ENCODE measurements at places on chromosomes 7 and 10.

GRCh38 chr7:76515999-76516443 lies 5.7 kb downstream of the UPK3B start:
- DNase-seq = no peak

DNA sequence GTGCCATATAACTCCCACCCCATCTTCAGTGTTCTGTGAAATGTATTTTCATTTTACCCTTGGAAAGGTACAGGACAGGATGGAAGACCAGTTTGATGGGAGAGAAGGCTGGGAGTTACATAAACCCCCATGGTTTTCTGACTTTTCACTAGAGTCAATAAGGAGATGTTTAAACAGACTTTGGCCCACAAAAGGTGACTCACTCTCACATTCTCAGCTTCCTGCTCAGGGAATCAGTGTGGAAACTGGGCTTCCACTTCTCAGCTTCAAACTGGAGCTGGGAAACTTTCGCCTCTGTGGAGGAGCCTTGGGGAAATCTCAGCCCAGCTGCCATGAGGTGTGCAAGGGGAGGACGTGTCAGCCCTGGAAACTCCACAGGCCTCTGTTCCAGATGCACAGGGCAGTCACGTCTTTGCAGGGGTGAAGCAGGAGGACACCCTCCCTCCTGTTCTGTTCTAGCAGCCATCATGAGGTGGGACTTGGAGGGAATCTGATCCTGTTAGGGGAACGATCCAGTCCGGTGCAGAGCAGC lies 560.5 kb upstream of the GALNT17 start:
- no peak for DNase-seq

DNA sequence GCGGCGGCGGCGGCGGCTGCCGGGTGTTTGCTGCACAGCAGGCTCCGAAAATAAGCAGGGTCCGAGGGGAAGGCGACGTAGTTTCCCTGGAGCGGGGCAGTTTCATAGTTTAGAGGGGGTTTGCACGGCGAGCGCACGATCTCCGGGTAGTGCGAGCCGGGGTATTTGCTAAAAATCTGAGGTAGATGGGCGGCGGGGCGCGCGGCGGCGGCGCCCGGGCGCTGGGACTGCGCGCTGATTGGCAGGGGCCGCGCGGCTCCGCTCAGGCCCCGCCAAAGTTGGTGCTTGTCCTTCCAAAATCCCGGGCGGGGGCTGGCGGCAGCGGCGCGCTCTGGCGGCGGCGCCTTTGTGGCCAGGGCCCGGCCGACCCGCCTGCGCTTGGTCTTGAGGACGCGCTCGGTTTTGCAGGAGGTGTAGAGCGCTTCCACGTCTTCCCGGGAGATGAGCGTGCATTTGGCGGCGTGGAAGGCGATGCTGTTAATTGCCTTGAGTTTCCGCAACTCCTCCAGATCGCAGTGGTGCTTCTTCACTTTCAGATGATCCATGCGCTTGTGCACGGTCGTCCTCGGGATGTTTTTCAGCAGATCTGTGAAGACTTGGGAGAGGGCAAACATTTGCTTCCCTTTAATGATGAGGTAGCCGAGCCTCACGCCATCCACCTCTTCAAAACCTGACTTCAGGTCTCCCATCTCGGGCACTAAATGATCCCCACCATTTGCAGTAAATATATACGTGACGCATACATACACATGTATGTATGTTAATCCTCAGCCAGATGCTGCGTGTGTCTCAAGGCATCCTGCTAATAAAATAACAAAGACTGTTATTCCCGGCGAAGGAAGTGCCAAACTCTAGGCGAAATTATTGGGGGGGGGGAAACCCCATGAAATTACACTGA lies 8.1 kb downstream of the SKIDA1 start:
- peak; percentile 97 for DNase-seq

DNA sequence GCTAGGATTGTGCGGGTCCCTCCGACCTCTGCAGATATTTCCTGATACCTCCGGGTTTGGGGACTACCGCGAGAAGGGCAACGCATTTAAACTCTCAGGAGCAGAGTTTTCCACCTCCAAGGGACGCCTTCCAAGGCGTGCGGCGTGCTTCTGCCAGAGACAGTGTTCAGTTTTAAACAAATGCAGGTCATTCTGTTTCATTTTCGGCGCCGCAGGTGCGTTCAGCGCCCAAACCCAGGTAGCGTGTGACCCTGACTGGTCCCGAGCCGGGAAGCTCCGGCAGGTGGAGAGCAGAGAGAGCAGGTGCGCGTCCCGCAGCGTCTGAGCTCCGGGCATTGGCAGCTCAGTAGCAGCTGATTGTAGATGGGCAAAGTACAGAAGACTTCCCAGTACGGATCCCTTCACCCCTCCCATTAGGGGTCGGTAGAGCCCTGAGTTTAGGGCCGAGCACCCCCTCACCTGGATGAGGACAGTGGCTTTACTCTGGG lies 1.4 kb upstream of the CYP26A1 start:
- DNase-seq = no peak

GRCh38 chr10:126565871-126566270 lies 104.6 kb downstream of the C10orf90 start:
- DNase-seq = no peak

- DNase-seq = no peak
Observed at GRCh38 chr10:86349474-86349873, 17.1 kb downstream of the GRID1 start.

DNA sequence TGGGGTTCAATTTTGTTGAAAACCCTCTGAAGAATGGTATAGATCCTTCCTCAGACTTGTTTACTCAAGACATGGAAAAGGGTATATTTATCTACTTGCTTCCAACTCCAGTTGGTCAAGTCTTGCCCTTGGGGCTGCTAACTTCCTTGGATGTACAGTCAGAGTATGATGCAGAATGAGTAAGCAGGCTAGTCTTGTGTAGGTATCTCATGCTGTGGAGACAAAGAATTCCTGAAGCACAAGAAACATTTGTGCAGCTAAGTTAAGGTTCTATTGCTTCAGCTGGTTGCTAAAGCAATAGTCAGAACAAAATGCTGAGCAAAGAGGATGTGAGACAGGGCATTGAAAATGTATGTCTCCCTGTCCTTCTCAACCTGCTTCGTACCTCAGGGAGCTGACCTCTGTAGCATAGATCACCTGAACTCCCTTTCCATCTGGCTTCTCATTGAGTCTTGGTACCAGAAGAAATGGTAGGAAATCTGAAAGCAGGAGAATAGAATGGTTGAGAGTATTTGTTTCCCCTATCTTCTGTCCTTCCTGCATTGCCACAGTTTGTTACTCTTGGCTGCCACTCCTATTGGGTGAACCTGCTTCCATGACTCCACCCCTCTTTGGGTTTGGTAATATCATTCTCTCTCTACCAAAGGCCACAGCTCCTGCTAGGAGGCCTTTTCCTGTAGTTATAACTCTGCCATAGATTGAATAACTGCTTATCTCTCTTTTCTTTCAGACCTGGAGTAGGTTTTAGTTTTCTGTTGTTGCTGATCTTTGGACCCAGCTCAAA lies 346.0 kb downstream of the PHF14 start:
- DNase-seq = peak; percentile 17

DNA sequence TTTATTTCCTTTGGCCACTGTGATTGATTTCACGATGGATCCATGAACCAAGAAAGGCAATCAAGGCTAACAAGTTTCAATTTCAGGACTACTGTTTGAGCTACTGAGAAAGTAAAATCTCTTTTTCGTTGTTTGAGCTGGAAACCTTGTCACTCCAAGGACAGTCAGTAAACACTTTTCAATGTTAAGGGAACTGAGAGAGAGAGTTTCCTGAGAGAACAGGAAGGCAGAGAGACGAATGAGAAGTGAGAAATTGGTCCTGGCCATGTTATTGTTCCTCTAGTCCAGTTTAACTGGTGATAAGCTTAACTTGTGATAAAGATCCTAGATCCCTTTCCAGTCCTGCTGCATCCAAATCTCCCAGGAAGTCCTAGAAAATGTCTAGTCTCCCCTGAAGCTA lies 909 bp upstream of the AKR1D1 start:
- DNase-seq = no peak

DNA sequence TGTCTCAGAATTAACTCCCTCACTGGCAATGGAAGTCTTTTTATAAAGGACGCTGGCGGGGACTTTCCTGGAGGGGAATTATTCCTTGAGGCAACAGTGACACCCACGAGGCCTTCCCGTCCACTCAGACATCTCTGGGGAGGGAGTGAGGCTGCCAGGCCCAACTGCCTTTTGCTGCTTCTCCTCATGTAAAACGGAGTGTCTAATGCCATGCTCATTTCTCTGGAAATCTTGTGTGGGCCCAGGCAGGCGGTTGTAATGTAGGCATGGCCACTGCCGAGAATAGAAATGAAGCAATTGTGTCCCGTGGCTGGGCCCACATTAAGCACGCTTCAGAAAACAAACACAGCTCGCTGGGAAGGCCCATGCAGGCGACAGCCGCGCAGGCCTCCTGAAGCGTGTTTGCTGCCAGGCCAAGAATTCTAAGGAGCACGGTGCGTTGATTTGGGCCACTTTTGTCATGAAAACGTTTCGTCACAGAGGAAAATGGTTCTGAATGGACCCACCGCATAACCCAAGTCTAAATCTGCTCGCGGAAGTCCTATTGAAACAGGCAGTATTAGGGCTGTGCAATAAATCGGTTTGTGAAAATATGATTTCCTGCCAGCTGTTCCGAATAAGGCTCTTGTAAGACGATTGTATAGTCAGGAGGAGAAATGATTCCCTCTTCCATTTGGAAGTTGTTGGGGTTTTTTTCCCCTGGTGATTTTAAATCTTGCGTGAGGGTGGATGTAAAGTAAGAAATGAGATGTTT lies 104.2 kb upstream of the CHST15 start:
- DNase-seq = no peak

GRCh38 chr7:134742688-134743350 lies 36.6 kb upstream of the CALD1 start:
- DNase-seq = no peak

- DNase-seq = no peak
Observed at GRCh38 chr7:92523110-92523509, 5.2 kb downstream of the PEX1 start.

DNA sequence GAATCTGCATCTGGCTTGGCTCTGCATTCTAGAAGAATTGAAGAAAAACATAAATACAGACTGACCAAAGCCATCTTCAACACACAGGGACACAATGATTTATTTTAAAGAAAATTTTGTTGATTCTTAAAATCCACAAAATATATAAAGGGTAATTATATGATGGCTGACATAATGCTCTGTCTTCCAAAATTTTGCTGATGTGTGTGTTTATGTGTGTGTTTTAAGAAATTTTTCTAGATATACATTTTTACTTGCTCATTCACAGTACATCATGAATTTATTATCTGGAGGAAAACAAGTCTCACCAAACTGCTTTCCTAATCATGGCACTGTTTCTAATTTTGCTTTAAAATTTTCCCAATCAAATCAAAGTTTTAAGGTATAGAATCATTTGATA lies 442.6 kb downstream of the PARD3 start:
- DNase-seq = no peak

GRCh38 chr7:76193466-76193865 lies 8.2 kb upstream of the SRRM3 start:
- no peak for DNase-seq

DNA sequence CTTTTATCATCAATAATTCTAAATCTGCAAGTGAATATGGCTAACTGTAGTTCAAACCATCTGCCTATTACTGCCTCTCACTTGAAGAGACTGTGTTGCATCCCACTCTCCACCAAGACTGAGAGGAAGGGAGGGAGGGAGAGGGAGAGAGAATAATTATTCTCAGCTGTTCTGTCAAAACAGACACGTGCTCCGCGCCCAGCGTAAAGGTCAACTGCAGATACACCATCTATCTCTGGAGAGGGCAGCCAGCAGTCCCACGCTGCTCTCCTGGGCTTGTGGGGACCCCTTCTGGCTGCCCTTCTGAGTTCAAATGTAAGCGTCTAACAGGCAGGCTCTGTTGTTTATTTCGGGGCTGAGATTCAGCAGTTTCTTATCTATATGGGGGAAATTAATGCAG lies 625.5 kb upstream of the GALNT17 start:
- DNase-seq = no peak

DNA sequence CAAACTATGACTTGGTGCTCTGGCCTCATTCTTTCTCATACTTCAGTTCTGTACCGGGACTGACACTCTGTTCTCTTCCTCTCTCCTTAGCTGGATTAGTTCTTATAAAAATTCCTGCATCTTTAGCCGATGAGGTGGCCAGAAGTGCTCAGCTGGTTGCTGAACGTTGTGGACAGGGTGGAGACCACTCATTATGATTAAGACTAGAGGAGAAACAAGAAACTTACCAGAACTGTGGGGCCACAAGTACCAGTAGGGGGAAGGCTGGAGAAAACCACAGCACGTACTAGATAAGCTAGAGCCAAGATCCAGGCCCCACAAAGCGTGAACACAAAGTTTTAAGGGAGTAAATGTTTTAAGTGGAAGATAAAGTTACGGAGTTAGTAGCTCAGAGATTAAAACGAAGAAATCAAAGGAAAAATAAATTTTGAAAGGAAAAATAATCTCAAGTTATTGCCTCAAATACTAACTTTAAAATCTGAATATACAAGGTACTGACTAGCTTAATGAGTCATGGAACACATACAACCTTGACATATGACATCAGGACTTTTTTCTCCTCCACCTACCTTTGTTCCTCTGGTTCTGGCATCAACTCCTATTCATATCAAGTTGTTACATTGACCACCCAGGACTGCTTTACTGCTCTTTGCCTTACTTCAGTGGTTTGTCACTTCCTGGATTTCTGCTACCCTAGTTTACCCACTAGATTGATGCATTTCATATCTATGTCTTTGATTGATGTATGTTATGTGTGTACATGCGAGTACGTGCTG lies 469.0 kb downstream of the TFEC start:
- DNase-seq = peak; percentile 12

GRCh38 chr10:93630625-93631557 lies 18.6 kb downstream of the PDE6C start:
- no peak for DNase-seq

- DNase-seq = no peak
Observed at GRCh38 chr7:106056513-106057203, 55.5 kb downstream of the SYPL1 start.

DNA sequence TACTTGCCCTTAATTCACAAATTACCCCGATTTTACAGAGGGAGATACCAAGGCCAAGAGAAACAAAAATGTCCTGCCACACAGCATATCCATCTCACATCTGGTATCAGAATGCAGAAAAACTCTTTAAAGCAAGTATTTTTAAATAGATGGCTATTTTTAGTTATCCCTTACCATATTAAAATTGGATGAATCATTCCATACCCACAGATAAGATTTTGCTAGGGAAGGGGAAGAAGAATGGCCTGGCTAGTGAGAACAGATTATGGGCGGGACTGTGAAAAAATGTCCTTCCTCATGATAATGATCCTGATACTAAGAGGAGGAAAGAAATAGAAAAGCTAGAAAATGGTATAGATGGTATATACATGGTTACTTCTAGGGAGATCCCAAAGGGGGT lies 80.6 kb upstream of the GATAD1 start:
- no peak for DNase-seq

DNA sequence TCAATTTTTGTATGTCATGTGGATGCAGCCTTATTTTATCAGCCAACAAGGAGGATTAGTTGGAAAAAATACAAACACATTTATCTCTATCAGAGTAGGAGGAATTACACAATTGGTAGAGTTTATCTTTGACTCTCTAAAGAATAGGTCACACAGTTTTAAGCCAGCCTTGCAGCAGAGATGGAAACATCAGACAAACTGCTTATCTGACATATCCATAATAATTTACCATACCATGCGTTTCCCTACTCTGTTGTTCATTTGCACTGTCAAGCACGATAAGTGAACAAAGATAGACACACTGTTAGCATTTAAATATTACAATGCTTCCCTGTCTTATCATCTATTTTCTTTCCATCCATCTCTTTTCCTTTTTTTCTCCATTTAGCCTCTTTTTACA lies 283.7 kb upstream of the SMIM30 start:
- DNase-seq = no peak

Measured in T1000 (cell line).